GM12878 (cell line): ENCODE measurements at places on chromosomes 1 and 21. TPM values are rescaled to one million over a fixed set of nuclear protein-coding genes. Genes with fewer than 3 reads are reported as not detected.

DIRAS3 gene
- total RNA-seq = not detected in 2 replicates

MSH4 gene
- 0.08 and 0.15 TPM in 2 replicates for total RNA-seq

JAM2 gene
- total RNA-seq = 6.7 and 9.6 TPM in 2 replicates

RAB42 gene
- 0.72 and 0.92 TPM in 2 replicates for total RNA-seq

- no peak for DNase-seq
Measured at GRCh38 chr1:1281533-1282321, 1.5 kb downstream of the SCNN1D start.

DNA sequence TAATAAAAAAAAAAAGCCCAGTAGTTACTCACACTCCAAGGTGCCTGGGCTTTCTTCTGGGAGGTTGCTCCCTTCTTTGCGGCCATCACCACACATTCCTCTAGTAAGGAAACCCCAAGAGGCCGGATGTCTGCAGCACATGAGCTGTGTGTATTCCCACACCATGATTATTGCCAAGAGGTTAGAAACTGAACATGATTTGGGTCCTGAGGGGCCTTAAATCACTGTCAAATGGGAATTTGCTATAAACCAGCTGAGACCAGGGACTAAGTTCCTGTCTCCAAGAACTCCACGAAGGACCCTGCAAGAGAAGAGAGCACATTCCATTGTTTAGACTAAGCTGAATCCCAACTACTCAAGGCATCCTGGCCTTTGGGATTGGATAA lies 85.3 kb upstream of the SSX2IP start:
- DNase-seq = no peak
